ENCODE measurements at places on chromosomes 4 and X. TPM values are rescaled to one million over a fixed set of nuclear protein-coding genes. Genes with fewer than 3 reads are reported as not detected.

The TRIM75 gene
- total RNA-seq: not detected

The DOK7 gene
- 0.05 TPM for total RNA-seq

The UBL4A gene
- 39.1 TPM for total RNA-seq

The FRAS1 gene
- total RNA-seq: 0.19 TPM

The USP17L13 gene
- total RNA-seq: not detected

The CABS1 gene
- not detected for total RNA-seq

The SYNPO2 gene
- 2.8 TPM for total RNA-seq

GRCh38 chrX:109733613-109734083 is 591 bp upstream of the ACSL4 start:
- peaks cover 4% of the 10 kb centered on the region for H3K36me3 ChIP-seq
- peaks cover 7% of the 10 kb centered on the region for H3K4me1 ChIP-seq
- H3K4me3 ChIP-seq: peak overlapping the region; percentile 71
- H3K27me3 ChIP-seq: no peaks in the 10 kb centered on the region

GRCh38 chrX:17525762-17526555 is 151.0 kb downstream of the NHS start:
- no peak for DNase-seq
- no peak overlapping the region for H3K27ac ChIP-seq
- H3K4me3 ChIP-seq: no peak overlapping the region

- no peak for DNase-seq
- H3K27me3 ChIP-seq: no peaks in the 10 kb centered on the region
- no peak overlapping the region for H3K4me3 ChIP-seq
- no peak overlapping the region for H3K27ac ChIP-seq
- no peaks in the 10 kb centered on the region for H3K36me3 ChIP-seq
- H3K4me1 ChIP-seq: no peaks in the 10 kb centered on the region
These were observed 2.6 kb downstream of the UGT2A3 start for GRCh38 chr4:68948985-68949384.

DNA sequence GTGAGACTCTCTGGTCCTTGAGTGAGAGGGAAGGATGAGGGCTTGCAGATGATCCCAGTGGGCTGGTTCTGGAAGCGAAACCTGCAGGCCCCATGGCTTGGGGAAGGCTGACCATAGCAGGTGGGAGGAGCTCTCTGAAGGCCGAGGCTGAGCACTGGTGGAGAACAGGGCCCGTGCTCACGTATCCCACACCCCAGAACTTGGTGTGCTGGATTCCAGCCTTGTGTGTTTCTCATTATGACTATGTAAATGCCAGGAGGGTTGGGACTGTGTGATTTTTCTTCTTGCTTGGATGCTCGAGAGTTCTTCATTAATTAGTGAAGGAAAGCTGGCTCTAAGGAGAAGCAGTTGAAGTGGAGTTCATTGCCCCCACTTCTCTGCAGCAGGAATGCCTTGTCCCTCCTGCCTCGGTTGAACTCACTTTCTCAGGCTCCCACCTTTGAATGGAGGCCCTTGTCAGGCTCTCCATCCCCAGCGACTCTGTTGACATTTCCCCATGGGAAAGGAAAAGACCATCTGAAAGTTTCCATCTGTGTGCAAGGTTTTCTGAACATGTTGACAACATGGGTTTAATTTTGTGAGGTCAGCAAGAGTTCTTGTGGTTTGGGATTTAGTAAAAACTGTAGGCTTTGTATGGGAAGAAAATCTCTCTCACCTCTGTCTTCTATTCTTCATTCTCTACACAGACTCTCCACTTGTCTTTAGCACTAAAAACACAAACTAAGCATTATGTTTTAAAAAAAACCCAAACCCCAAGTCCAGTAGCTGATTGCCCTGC is 57.7 kb downstream of the TBL1X start:
- DNase-seq: no peak
- no peaks in the 10 kb centered on the region for H3K36me3 ChIP-seq
- H3K27me3 ChIP-seq: no peaks in the 10 kb centered on the region
- H3K4me3 ChIP-seq: no peak overlapping the region
- peaks cover 11% of the 10 kb centered on the region for H3K4me1 ChIP-seq
- no peak overlapping the region for H3K27ac ChIP-seq

DNA sequence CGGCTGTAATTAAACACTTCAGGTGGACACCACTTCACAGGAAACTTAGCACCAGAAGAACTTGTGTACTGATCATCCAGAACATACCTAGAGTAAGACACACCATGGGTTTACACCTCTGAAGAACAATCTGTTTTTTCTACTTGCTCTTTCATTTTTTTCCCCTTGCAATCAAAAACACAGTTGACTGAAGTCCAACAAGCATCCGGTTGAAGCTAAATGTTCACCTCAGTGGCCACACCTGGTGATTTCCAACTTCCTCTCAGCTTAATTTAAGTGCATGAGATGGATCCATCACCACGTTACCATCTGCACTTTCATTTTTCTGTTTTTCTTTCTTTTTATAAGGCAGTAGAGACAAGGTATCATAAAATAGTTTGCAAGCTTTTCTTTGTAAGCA is 4.9 kb upstream of the TXK start:
- H3K36me3 ChIP-seq: no peaks in the 10 kb centered on the region
- no peaks in the 10 kb centered on the region for H3K27me3 ChIP-seq
- no peak for DNase-seq
- no peak overlapping the region for H3K4me3 ChIP-seq
- H3K4me1 ChIP-seq: no peaks in the 10 kb centered on the region

- H3K4me1 ChIP-seq: no peaks in the 10 kb centered on the region
- H3K27me3 ChIP-seq: no peaks in the 10 kb centered on the region
- DNase-seq: no peak
- H3K27ac ChIP-seq: no peak overlapping the region
- no peaks in the 10 kb centered on the region for H3K36me3 ChIP-seq
- no peak overlapping the region for H3K4me3 ChIP-seq
These were observed 80.8 kb downstream of the AWAT2 start for GRCh38 chrX:69968950-69969349.

DNA sequence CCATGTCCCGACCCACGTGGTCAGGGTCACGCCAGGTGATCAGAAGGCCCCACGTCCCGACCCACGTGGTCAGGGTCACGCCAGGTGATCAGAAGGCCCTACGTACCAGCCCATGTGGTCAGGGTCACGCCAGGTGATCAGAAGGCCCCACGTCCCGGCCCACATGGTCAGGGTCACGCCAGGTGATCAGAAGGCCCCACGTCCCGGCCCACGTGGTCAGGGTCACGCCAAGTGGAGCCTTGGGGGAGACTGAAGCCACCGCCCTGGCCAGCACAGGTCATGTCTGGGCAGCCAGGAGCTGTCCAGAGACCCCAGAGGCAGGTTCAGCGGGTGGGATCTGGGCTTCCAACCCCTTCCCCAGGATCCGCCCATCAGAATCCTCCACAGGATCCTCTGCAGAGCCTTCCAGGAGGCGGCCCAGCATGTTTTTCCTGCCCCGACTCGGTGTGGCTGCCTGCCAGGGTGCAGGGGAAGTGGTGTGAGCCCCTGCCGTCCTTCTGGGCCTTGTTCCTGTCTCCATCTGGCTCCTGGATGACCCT is 58.4 kb downstream of the FAM53A start:
- no peaks in the 10 kb centered on the region for H3K27me3 ChIP-seq
- no peaks in the 10 kb centered on the region for H3K4me1 ChIP-seq
- H3K4me3 ChIP-seq: no peak overlapping the region
- no peak overlapping the region for H3K27ac ChIP-seq
- no peaks in the 10 kb centered on the region for H3K36me3 ChIP-seq

DNA sequence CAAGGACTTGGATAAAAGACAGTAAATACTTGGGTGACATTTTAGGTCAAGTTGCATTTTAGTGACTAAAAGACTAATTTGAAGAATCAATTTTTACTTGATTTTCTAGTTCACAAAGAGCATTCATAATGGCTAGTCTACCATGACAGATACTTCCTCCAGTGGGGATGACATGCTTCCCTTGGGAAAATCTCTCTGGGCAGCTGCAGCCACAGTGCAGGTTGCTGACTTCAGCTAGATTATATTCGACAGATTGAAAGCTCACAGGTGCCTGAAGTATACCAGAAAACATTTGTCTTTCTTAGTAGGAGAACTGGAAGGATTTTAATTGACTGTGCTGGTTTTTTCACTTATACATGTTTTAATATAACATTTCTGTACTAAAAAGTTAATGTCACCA is 209.6 kb upstream of the MAGEB2 start:
- DNase-seq: no peak
- no peaks in the 10 kb centered on the region for H3K36me3 ChIP-seq
- H3K4me1 ChIP-seq: no peaks in the 10 kb centered on the region
- H3K4me3 ChIP-seq: no peak overlapping the region
- H3K27me3 ChIP-seq: no peaks in the 10 kb centered on the region

- DNase-seq: no peak
- no peak overlapping the region for H3K4me3 ChIP-seq
- no peaks in the 10 kb centered on the region for H3K27me3 ChIP-seq
- no peak overlapping the region for H3K27ac ChIP-seq
- H3K4me1 ChIP-seq: peaks cover 25% of the 10 kb centered on the region
- H3K36me3 ChIP-seq: no peaks in the 10 kb centered on the region
These were observed 14.0 kb upstream of the FGF5 start for GRCh38 chr4:80252427-80252826.

DNA sequence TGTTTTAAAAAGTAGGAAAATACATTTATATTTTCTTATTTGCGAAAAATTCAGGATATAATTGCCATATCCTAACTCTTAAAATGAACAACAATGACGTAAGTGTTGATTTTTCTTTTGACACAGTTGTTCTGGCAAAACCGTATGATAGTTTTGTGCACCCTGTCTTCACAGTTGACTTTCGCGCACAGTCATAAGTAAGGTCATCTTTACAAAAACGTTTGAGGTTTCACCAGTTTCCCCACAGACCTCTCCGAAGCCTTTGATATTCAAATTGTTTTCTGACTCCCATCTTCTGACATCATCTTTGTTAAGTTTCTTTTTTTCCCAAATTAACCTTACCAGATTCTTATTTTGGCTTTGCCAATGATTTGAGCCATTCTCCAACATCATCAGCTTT is 48.1 kb upstream of the ATXN3L start:
- DNase-seq: no peak
- H3K4me3 ChIP-seq: no peak overlapping the region
- H3K27me3 ChIP-seq: no peaks in the 10 kb centered on the region
- no peaks in the 10 kb centered on the region for H3K4me1 ChIP-seq
- no peaks in the 10 kb centered on the region for H3K36me3 ChIP-seq

DNA sequence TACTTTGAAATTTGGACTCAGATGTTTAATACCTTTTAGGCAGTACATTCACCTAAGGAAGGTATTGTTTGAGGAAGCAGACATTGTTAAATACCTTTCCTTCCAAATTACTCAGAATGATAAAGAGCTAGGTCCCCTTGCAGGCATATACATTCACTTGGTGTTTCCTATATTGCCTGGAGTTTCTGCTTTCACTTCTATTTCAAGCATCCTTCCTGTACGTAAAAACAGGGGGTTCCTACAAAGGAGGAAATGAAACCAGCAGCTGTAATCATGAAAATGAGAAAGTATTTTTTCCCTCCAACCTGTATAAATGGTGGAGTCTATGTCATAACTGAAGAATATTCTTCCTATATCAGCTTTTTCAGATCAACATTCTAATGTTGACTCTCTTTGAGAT is 90.4 kb upstream of the RASGEF1B start:
- H3K27me3 ChIP-seq: no peaks in the 10 kb centered on the region
- no peaks in the 10 kb centered on the region for H3K4me1 ChIP-seq

GRCh38 chr4:42050516-42051249 is 60.4 kb downstream of the SLC30A9 start:
- H3K27ac ChIP-seq: no peak overlapping the region
- H3K27me3 ChIP-seq: no peaks in the 10 kb centered on the region
- no peaks in the 10 kb centered on the region for H3K36me3 ChIP-seq
- DNase-seq: no peak
- no peak overlapping the region for H3K4me3 ChIP-seq

GRCh38 chr4:15552557-15553362 is 83.1 kb downstream of the CC2D2A start:
- H3K36me3 ChIP-seq: no peaks in the 10 kb centered on the region
- H3K27ac ChIP-seq: no peak overlapping the region
- no peak for DNase-seq
- H3K27me3 ChIP-seq: no peaks in the 10 kb centered on the region

- no peaks in the 10 kb centered on the region for H3K27me3 ChIP-seq
- no peak overlapping the region for H3K4me3 ChIP-seq
- H3K36me3 ChIP-seq: no peaks in the 10 kb centered on the region
- no peak overlapping the region for H3K27ac ChIP-seq
- no peak for DNase-seq
These were observed 1.5 kb downstream of the SRPK3 start for GRCh38 chrX:153782313-153782712.

DNA sequence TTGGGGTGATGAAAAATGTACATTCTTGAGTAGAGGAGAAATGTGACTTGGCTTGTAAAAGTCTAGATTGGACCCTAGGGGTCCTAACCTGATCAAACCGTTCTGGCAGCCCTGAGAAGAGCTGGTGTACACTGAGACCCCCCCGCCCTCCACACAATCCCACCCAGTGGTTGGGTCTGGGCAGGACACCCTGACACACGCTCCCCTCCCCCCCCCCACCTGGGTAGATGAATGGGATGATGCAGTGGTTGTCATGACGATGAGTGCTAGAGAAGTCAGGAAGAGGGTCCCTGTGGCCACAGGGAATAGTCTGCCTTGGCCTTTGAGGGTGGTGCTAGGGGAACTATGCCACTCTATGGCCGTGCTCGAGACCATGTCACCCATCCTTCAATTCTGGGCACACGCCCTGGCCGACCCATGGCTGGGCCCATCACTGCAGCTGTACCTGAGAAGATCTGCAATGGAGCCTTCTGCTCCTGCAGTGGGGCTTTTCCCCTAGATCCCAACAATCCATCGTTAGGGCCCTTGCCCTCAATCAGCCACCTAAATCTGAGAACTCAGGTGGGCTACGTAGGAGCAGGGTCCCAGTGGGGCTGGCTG is 4.4 kb downstream of the CDK16 start:
- DNase-seq: no peak
- H3K27ac ChIP-seq: no peak overlapping the region
- no peak overlapping the region for H3K4me3 ChIP-seq
- no peaks in the 10 kb centered on the region for H3K27me3 ChIP-seq
- 0 out of 2 replicates have a peak, but pooled peaks cover 3% of the 10 kb centered on the region for H3K4me1 ChIP-seq
- H3K36me3 ChIP-seq: peaks cover 50% of the 10 kb centered on the region

DNA sequence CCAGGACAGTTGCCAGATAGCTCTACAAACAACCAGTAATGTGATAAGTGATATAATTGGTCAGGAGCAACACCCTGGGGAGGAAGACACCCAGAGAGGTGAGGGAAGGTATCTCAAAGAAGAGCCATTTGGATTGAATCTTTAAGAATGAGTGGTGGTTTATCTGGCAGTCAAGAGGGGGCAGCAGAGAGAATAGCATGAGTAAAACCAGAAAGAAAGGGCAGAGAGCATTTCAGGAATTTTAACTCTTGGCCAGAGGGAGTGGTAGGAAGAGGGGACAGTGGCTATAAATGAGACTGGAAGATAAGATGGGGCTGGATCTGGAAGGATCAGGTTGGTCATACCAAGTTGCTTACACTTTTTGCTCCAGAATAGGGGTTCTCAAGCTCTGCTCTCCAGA is 5.9 kb upstream of the SEPTIN6 start:
- H3K4me1 ChIP-seq: no peaks in the 10 kb centered on the region
- no peaks in the 10 kb centered on the region for H3K36me3 ChIP-seq
- H3K27me3 ChIP-seq: no peaks in the 10 kb centered on the region
- no peak overlapping the region for H3K27ac ChIP-seq

GRCh38 chr4:81722290-81722851 is 250.7 kb upstream of the RASGEF1B start:
- H3K27ac ChIP-seq: no peak overlapping the region
- DNase-seq: no peak
- H3K4me3 ChIP-seq: no peak overlapping the region
- H3K27me3 ChIP-seq: no peaks in the 10 kb centered on the region
- no peaks in the 10 kb centered on the region for H3K4me1 ChIP-seq
